Fibroblast of villous mesenchyme (primary cell): ENCODE measurements at places on chromosomes 5 and 9. TPM values are rescaled to one million over a fixed set of nuclear protein-coding genes. Genes with fewer than 3 reads are reported as not detected.

TMEM252 gene
- total RNA-seq: not detected in 2 replicates

HMCN2 gene
- total RNA-seq: under 0.01 TPM in 1 of 2 replicates, not detected in the other

TOMM5 gene
- 120 and 140 TPM in 2 replicates for total RNA-seq

ZFP2 gene
- total RNA-seq: under 0.01 and 0.86 TPM in 2 replicates

SLC9A3 gene
- total RNA-seq: 0.86 and 0.97 TPM in 2 replicates

SLC46A2 gene
- total RNA-seq: not detected in 2 replicates
